ENCODE measurements at places on chromosomes 12 and 14. TPM values are rescaled to one million over a fixed set of nuclear protein-coding genes. Genes with fewer than 3 reads are reported as not detected.
A peak's percentile ranks its signal among the peaks of the same experiment; 100 is the strongest.

The OVCH1 gene
- polyA plus RNA-seq, result 0.24 TPM

The WASHC4 gene
- 11.7 TPM for polyA plus RNA-seq

The TAS2R50 gene
- polyA plus RNA-seq, result not detected

- no peaks in the 10 kb centered on the region for H3K27me3 ChIP-seq
- no peaks in the 10 kb centered on the region for H3K36me3 ChIP-seq
- H3K4me3 ChIP-seq, result no peak overlapping the region
Observed at GRCh38 chr12:27828196-27828595, 48.2 kb upstream of the MANSC4 start.

DNA sequence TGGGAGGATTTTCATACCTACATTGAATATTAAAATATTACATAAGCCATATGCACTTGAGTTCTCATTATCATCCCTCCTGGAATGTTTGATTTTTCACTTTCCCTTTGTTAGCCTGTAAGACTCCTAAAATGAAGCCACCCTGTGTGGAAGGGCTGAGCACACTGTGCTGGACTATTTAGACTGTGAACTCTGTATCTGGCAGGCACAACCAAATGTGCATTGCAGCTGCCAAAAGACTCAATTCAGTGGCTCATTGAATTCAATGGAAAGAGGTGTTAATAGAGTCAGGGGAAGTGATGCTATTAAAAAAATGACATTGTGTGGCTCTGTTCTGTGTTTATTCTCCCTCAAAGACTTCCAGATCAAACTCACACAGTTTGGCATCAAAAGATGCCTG, 111.1 kb downstream of the SMOC1 start:
- H3K36me3 ChIP-seq, result no peaks in the 10 kb centered on the region
- no peak overlapping the region for H3K27ac ChIP-seq
- no peak overlapping the region for H3K4me3 ChIP-seq
- peaks cover 5% of the 10 kb centered on the region for H3K27me3 ChIP-seq

- no peaks in the 10 kb centered on the region for H3K27me3 ChIP-seq
- no peaks in the 10 kb centered on the region for H3K4me1 ChIP-seq
- DNase-seq, result no peak
- no peak overlapping the region for H3K27ac ChIP-seq
- peaks cover 79% of the 10 kb centered on the region for H3K36me3 ChIP-seq
Observed at GRCh38 chr12:108812324-108812723, 45.1 kb downstream of the SSH1 start.

DNA sequence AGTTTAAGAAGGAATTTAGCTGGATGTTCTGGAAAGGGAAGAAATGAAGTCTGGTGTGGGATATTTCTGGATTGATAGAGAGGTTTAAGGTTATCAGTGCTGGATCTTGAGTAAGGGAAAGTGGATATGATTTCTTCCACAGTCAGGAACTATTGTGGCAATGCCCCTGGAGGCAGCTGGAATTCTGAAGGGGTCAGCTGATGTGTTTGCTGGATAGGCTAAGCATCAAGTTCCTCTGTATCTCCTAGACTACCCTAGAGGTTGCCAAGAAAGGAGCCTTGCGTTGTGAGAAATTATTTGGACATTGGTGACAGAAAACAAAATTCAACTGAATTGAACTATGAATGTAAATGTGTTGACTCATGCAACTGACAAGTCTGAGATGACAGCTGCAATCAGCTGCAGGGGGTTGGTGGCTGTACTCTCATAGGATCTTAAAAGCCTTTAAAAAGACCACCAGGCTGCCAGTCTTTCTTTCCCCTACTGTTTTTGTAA, 244.4 kb downstream of the ATXN7L3B start:
- no peaks in the 10 kb centered on the region for H3K36me3 ChIP-seq
- no peak for DNase-seq
- no peak overlapping the region for H3K4me3 ChIP-seq
- no peaks in the 10 kb centered on the region for H3K27me3 ChIP-seq
- H3K27ac ChIP-seq, result no peak overlapping the region

- no peaks in the 10 kb centered on the region for H3K36me3 ChIP-seq
- DNase-seq, result no peak
- H3K27me3 ChIP-seq, result no peaks in the 10 kb centered on the region
- no peaks in the 10 kb centered on the region for H3K4me1 ChIP-seq
- no peak overlapping the region for H3K27ac ChIP-seq
Observed at GRCh38 chr12:5585178-5585577, 153.3 kb downstream of the NTF3 start.

GRCh38 chr14:34387974-34388516, 74.0 kb downstream of the SPTSSA start:
- no peaks in the 10 kb centered on the region for H3K27me3 ChIP-seq
- no peaks in the 10 kb centered on the region for H3K36me3 ChIP-seq
- no peak overlapping the region for H3K4me3 ChIP-seq
- no peak for DNase-seq
- H3K27ac ChIP-seq, result no peak overlapping the region
- no peaks in the 10 kb centered on the region for H3K4me1 ChIP-seq

DNA sequence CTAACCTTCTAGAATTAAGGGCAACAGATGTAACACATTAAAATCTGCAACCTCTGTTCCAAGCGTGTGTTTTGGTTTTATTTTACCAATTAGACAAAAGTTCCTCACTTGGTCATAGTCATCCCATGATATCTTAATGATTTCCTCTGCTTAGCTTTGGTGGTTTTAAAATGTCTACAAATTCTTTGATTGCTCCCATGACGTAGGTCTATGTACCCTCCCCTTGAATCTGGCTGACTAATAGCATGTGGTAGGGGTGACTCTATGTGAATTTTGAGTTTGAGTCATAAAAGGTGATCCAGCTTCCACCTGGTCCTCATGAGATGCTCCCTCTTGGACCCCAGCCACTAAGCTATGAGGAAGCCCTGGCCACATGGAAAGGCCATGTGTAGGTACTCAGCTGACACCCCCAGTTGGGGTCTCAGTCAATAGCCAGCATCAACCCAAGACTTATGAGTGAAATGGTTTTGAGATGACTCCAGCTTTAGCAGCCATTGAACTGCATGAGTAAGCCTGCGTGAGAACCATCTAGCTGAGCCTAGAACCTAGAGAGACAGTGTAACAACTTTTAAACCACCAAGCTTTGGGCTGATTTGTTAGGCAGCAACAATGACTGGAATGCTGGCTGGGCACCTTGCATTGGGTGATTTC, 247.1 kb downstream of the MSRB3 start:
- no peak overlapping the region for H3K27ac ChIP-seq
- DNase-seq, result no peak
- no peaks in the 10 kb centered on the region for H3K4me1 ChIP-seq
- no peaks in the 10 kb centered on the region for H3K36me3 ChIP-seq
- H3K4me3 ChIP-seq, result no peak overlapping the region
- no peaks in the 10 kb centered on the region for H3K27me3 ChIP-seq

DNA sequence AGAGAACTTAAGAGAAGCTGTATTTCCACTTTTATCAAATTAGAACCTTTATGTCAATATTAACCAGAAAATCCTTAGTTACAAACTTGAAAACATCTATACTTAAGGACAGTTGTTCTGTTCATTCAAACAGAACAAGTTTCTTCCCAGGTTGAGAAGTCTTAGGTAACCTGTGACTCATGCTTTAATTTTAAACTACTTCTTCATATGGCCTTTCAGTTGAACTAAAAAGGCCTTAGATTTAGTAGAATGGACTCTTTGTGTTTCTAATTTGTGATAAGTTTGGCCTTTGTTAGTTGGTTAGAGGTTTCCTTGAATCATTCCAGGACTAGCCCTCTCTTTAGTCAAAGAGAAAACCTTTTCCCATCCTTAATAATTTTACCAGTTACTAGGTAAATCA, 274.2 kb downstream of the FUT8 start:
- H3K27me3 ChIP-seq, result no peaks in the 10 kb centered on the region
- H3K4me3 ChIP-seq, result no peak overlapping the region
- no peaks in the 10 kb centered on the region for H3K36me3 ChIP-seq
- no peak overlapping the region for H3K27ac ChIP-seq
- no peak for DNase-seq
- H3K4me1 ChIP-seq, result no peaks in the 10 kb centered on the region

DNA sequence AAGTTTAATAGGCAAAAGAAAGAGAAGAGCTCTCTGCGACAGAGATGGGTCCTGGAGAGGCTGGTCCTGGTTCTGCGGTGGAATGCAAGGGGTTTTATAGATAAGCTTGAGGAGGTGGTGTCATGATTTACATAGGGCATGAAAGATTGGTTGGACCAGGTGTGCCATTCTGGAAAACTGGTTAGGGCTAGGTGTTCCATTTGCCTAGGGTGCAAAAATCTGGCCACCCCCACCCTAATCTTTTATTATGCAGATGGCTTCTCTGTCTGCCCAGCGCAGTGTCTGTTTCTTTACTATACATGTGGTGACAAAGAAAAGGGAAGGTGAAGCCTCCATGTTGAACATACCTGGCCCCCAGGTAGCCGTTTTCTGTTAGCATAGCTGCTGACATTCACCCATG, 65.4 kb downstream of the ERC1 start:
- DNase-seq, result no peak
- H3K4me1 ChIP-seq, result no peaks in the 10 kb centered on the region
- H3K36me3 ChIP-seq, result peaks cover 3% of the 10 kb centered on the region
- H3K4me3 ChIP-seq, result no peak overlapping the region
- no peak overlapping the region for H3K27ac ChIP-seq

DNA sequence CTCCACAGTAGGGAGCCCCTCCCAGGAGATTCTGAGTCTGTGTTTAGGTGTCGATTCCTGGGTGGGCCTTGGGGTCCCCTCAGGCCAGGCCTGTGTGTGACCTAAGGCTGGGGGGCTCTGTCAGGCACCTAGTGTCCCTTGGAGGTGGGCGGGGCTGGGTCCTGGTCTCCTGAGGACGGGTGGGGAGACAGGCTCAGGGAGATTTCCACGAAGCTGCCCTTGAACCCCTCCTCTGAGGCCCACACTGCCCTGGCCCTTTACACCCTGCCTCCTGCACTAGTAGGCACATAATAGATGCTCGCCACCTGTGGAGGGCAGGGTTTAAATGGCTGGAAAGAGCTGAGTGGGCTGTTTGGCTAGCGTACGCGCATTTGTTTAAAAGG, 32.9 kb downstream of the MEG3 start:
- H3K4me3 ChIP-seq, result no peak overlapping the region
- no peak overlapping the region for H3K27ac ChIP-seq
- peaks cover 2% of the 10 kb centered on the region for H3K27me3 ChIP-seq
- no peaks in the 10 kb centered on the region for H3K4me1 ChIP-seq

- H3K36me3 ChIP-seq, result peaks cover 15% of the 10 kb centered on the region
- no peaks in the 10 kb centered on the region for H3K4me1 ChIP-seq
- H3K4me3 ChIP-seq, result no peak overlapping the region
- H3K27ac ChIP-seq, result no peak overlapping the region
Observed at GRCh38 chr14:90777358-90777757, 38.9 kb downstream of the TTC7B start.

GRCh38 chr14:25537846-25538455, 488.0 kb upstream of the STXBP6 start:
- H3K27me3 ChIP-seq, result no peaks in the 10 kb centered on the region
- H3K4me3 ChIP-seq, result no peak overlapping the region
- H3K27ac ChIP-seq, result no peak overlapping the region

- no peak for DNase-seq
- no peak overlapping the region for H3K4me3 ChIP-seq
- H3K4me1 ChIP-seq, result no peaks in the 10 kb centered on the region
- H3K36me3 ChIP-seq, result no peaks in the 10 kb centered on the region
Observed at GRCh38 chr12:3028108-3028507, 49.1 kb upstream of the TSPAN9 start.

GRCh38 chr12:1330477-1330827, 263.9 kb downstream of the FBXL14 start:
- H3K4me3 ChIP-seq, result no peak overlapping the region
- H3K27ac ChIP-seq, result no peak overlapping the region

DNA sequence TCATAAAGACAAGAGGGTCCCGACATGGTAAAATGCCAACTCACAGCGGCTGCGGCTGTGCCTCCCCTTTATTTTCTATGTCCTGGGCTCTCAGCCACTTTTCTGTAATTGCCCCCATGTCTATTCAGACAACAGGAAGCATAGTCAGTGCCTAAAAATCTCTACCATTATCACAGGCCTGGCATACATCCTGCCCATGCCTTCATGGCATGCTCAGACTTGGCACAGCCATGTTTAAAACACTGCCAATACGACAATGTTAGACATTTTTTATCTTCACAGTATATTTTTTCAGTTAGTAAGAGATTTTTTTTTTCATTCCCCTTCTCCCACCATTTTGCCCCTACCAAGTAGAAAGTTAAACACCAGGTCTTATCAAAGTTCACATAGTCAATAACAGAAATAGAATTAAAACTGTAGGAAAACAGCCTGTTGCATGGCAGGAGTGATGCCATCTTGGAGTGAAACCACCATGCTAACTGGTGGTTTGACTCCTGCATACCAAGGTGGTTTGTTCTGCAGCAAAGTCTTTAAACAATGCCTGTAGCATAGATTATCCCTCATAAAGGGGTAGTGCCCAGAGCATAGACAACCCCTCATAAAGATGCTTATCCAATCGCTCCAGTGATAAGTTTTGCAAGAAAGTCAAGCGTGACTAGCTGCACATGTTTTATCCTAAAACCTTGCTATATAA, 18.9 kb upstream of the CERS5 start:
- H3K36me3 ChIP-seq, result peaks cover 2% of the 10 kb centered on the region
- no peak for DNase-seq
- H3K27me3 ChIP-seq, result no peaks in the 10 kb centered on the region
- no peak overlapping the region for H3K27ac ChIP-seq
- H3K4me1 ChIP-seq, result no peaks in the 10 kb centered on the region

GRCh38 chr14:95564060-95564459, 29.2 kb downstream of the GLRX5 start:
- no peaks in the 10 kb centered on the region for H3K36me3 ChIP-seq
- H3K27me3 ChIP-seq, result no peaks in the 10 kb centered on the region
- no peak overlapping the region for H3K27ac ChIP-seq
- H3K4me1 ChIP-seq, result no peaks in the 10 kb centered on the region
- DNase-seq, result no peak

DNA sequence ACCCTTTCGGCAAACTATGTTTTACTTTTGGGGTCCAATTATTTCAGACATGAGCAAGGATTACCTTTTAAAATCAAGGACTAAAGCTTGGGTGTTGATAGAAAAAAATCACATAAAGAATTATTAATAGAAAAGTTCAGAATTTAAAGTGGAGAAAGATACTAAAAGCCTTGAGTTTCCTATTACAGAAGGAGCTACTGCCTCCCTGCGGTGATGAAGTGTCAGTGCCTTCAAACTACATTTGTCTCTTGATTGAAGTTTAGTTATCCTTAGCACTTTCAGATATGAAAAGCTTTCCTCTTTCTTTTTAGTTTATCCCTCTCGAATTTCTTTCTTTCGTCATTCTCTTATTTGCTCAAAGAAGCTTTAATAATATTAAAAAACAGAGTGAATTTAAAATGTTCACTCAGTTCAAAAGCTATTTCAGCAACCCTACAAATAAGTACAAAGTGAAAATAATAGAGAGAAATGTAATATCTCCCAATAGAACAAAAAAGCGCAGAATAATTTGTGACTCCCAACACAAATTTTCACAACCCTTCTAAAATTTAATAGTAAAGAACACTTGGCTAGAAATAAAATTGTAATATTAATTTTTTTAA, 87.6 kb downstream of the SEC23A start:
- no peaks in the 10 kb centered on the region for H3K4me1 ChIP-seq
- no peaks in the 10 kb centered on the region for H3K27me3 ChIP-seq
- peak; percentile 36 for DNase-seq

All from small intestine (tissue), 16 donors.